HTR-8/SVneo (cell line): ENCODE measurements at places on chromosomes 12 and 14.

DNA sequence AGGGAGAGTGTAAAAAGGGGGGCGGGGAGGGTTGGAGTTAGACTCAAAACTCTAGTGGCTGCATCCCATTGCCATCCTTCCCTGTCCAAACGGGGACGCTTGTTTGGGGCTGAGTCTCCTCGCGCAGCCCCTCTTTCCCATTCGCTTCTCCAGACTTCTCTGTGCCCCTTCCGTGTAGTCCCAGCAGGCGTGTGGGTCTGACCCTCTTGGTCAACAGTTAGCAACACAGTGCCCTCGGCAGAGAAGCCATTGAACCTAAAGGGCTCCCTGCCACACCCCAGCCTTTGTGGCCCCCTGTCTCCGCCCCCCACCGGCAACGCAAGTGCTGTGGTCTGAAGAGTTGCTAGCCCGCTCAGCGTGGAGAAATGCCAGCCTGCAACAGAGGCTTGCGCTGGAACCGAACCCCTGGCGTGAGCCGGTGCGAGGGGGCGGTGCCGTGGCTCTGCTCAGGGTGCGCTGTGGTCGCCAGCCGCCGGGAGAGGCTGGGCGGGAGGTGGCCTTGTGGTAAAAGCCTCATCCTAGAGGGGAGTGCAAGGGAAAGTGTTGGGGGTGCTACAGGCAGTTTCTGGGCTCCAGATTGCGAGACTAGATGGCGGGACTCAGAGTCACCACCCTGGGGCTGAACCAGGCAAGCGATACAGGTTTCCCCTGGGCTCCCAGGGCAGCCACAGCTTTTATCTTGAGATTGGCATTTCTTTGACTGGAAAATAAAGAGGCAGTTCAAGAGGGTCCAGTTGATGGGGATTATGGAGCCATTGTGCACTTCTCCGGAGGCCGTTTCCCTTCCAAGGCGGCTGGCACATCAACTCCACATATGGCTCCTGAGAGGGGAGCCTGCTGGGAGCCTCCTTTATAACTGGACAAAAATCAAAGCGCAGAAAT is 2.1 kb downstream of the PLXNC1 start:
- no peak for DNase-seq

- DNase-seq, result no peak
These were observed 227.1 kb downstream of the VRK1 start for GRCh38 chr14:97024300-97024699.

DNA sequence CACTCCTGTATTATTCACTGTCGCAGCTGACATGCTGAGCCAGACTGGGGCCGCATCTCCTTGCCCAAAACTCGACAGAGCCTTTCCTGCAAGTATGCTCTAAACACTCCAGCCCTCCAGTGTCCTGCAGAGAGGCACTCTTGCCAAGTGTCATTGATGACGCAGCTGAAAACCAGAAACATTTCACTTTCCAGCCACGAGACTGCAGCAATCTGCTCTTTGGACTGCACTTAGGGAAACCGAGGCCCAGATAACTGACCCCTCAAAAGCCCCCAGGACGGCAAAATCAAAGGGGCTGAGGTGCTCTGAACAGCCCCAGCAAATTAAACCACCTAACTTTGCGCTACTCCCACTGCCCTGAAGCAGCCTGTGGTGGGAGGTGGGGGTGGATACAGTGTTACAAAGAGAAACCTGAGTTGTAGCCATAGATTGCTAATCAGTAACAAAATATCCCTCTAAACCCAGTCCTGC is 2.6 kb downstream of the CCDC85C start:
- no peak for DNase-seq

- no peak for DNase-seq
These were observed 172.7 kb upstream of the OR4E1 start for GRCh38 chr14:21846227-21846885.

DNA sequence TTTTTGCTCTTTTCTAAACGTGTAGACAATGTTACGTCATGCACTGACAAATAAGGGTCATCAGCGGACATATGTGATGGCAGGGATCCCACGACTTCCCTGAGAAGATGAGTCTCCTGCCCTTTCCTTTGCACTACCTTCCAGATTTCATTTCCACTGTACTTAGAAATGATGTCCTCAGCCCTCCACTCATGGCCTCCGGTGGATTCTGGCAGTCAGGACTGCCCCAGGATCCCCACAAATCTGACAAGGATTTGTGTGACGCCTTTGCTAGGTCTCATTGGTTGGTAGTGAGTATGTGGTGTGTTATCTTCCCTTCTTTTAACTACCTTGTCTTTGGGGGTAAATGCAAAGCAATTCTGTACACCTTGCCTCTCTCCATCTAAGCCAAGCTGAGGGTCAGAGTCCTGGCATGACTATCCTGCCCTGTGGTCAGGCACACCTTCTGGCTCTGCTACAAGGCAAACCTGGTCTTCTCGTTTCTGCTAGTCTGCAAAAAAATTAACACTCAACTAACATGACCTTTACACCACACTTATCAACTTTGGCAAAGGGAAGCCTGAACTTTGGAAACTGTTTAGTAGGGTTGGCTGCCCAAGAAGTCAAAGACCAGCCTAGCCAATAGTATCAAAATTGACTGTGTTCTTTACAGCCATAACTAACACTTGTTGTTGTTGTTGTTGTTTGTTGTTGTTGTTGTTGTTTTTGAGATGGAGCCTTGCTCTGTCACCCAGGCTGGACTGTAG is 17.3 kb upstream of the DHRS4 start:
- DNase-seq, result no peak

DNA sequence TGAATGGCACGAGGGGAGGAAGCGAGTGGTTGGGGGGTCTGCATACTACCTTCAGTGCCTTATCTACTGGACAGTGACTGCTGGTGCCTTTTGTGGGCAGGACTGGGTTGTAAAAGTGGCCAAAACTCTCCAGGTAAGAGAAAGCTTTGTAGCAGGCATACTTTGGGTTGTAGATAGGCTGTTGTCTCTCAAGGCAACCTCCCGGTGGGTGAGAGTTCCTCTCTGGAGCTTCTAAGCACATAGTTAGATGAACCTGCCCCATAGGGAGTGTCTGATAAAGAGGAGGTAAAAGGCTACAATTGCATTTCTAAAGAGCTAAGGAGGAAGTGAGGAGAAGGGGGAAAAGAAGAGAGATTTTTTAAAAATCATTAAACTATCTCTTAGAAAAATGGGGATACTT is 4.2 kb upstream of the DAD1 start:
- no peak for DNase-seq

GRCh38 chr12:85823436-85824180 is 12.6 kb downstream of the RASSF9 start:
- peak; percentile 41 for DNase-seq

GRCh38 chr14:59252772-59253500 is 64.5 kb downstream of the DAAM1 start:
- no peak for DNase-seq

DNA sequence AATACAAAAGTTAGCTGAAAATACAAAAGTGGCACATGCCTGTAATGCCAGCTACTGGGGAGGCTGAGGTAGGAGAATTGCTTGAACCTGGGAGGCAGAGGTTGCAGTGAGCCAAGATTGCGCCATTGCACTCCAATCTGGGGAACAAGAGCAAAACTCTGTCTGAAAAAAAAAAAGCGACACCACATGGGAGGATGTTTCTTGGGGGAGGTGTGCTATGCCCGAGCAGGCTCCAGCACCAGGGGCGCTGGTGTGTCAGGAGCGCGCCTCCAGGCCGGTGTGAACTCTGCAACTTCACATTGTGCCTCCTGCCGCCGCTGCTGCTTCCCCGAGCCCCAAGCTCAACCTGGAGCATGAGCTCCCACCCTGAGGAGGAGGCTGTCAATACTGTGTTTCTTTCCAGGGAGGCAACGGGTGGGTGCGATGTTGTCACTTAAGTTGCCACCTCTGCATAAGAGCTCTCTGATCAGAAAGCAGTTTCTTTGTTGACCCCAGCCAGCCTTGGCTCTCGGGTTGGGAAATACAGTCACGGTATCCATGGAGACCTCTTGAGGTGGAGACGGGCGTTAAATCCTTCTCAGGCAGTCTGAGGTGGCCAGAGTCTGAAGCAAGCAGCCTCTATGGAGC is 18.9 kb downstream of the DEGS2 start:
- DNase-seq, result no peak

DNA sequence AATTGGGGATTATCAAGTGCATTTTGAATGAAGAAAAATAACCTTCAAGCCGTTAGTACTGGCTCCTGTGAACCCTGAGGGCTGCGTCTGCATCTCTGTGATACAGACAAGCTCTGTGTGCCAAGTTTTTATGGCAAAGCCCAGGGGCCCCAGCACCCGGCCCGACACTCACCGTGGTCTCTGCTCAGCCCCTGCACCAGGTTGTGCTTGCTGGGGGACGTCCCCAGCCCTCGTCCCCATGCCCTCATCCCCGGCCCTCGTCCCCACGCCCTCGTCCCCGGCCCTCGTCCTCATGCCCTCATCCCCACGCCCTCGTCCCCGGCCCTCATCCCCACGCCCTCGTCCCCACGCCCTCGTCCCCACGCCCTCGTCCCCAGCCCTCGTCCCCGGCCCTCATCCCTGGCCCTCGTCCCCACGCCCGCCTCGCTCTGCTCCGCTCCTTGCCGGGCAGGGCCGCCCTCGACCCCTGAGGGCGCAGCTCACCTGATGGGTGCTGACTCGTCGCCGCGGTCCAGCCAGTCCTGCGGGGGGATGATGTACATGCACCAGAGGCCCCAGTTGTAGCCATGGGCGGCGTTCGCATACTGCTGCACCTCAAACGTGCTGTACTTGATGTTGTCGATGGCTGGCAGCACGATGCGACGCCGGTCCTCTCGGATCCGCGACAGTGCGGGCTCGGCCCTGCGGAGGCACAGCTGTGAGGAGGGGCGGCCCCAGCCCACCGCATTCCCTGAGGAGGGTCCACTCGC is 72.0 kb downstream of the GALNT9 start:
- no peak for DNase-seq

GRCh38 chr14:61565836-61566536 is 129.3 kb upstream of the HIF1A start:
- peak; percentile 95 for DNase-seq

GRCh38 chr12:41096797-41097196 is 91.3 kb upstream of the PDZRN4 start:
- DNase-seq, result no peak

DNA sequence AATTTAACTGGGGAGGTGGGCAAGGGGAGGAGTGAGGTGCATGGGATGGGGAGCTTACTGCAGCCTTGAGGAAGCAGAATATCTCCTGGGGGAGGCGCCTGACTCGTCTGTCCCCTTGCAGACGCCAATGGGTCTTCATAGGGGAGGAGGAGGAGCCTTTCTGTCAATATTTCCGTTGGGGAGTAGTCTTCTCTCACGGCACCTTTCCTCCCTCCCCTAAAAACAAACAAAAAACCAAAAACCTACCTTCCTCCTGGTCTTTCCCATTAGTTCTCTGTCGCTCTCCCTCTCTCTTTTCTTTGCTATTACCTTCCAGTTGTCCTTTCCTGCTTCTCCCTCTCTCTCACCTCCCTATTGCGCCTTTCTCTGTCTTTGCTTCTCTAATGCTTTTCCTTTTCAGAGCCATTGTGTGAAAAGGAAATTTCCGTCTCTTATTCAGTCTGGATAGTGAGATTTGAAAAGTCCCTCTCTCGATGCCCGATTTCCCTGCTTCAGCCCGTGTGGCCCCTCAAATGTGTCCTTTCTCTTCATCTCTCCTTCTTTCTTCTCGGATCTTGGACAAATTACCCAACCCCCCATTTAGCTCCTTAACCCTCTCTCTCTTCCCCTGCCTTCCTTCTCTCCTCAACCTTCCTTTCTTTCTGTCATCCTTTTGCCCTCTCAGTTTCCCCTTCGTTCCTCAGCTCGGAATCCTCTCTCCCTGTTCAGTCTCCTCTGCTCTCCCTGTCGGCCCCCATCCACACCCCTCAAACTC is 5.9 kb downstream of the GPR84 start:
- DNase-seq, result no peak

DNA sequence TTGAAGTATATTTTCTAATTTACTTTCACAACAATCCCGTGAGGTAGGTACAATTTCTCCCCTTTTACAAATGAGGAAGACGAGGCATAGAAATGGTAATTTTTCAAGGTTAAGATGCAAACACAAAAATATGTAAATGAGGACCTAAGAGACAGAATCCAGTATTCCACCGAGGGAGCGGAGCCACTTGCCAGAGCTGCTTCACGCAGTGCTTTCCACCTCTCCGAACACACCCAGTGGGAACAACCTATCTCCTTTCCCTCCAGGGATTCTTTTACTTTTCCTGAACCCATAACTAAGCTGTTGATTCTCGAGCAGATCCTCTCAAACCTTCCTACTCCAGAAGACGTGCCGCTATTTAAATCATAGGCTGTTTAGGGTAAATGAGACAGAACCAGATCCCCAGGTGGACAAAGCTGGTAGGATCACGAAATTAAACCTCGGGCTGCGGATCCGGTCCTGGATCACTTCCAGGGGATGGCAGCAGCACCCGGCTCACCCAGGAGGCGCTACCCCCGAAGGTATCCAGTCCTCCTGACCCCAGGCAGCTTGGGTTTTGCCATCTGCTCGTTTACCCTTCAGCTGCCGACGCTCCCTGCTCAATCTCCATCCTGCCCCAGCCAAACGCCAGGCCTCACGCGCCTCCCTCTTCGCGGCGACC is 1.5 kb downstream of the DDHD1 start:
- peak; percentile 78 for DNase-seq

DNA sequence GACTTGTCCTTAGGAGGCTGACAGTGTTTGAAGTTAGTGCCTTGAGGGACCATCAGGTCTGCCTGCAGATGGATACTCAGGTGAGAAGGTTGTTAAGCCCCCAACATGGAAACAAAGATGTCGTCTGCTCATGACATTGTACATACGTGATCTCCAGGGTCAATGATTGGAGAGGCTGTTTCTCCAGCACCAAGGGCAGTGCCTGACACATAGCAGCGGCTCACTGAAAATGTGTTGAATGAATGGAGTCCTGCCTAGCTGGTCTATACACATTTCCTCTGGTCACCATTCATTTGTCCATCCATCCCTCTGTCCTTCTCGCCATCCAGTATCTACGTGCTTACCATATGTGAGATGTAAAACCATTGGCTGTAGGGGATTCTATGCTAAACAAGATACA is 7.1 kb downstream of the CCDC177 start:
- DNase-seq, result no peak

DNA sequence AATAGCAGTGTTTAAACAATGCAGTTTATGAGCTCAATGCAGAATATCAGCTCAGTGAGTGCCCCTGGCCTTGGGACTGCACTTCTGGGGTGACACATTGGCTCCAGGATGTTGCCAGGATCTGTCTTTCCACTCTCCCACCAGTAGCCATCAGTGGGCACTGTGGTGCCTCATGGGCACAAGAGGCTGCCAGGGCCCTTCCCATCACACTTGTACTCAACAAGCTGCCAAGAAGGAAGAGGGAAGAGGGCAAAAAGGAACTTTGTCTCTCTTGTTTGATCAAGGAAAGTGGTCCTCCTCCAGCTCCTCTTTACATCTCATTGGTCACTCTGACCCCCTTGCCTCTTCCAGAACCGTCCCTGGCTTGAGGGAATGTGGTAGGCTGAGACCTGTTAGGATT is 115.9 kb downstream of the AACS start:
- DNase-seq, result no peak

DNA sequence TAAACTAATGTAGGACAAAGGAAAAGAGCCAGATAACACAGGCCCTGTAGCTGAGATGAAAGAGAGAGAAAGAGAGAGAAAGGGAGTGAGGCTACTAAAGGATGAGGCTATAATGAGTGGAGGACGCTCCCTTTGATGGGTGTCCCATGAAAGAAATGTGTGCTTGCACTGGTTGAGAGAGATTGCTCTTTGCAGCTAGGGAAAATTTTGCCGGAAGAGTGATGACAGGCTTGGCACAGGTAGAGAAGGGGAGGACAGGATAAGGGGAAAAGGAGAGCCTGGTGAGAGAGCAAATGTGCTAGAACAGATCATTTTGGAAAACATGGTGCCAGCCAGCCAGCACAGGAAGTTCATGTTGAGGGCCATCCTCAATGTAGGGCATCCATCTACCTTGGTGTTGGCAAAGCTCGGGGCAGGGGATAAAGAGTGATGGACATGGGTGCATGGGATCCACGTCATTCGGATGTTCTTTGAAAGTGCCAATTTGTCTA is 248.6 kb downstream of the BTG1 start:
- no peak for DNase-seq
